ENCODE measurements at places on chromosomes 4 and X.

DNA sequence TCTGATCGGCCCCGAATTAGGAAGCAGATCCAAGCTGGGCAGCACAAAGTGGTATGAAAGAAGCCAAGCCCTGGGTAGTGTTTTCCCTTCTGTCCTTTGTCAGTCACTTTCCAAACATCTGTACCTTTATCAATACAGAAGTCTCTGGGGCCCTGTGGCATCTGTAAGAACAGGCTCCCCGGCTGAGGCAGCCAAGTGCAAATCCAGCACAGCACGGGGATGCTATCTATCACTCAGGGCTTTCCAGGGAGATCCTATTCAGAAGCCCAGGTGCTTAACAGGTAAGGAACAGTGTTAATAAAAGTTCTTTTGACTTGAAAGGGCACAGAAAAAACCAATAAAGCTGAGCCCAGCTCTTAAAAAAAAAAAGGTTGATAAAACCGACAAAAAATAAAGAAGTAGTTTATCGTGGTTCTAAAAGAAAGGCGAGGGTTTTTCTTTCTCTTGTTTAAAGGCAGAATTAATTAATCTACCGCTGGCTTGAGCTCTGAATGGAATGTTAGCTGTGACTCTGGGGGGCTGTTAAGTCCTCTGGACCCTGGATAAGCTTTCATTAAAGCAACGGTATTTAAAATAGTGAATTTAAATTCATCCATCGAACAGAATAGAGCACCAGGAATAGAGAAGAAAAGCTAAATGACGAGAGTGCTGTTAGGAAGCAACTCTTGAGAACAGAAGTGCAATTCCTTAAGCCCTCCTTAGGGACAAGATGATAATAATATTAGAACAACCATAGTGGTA, 119.1 kb upstream of the GATB start:
- DNase-seq, result no peak

- DNase-seq, result peak; percentile 93
Measured at GRCh38 chrX:13250826-13251580, 68.8 kb downstream of the ATXN3L start.

- no peak for DNase-seq
Measured at GRCh38 chr4:43990963-43991362, 457.6 kb downstream of the KCTD8 start.

DNA sequence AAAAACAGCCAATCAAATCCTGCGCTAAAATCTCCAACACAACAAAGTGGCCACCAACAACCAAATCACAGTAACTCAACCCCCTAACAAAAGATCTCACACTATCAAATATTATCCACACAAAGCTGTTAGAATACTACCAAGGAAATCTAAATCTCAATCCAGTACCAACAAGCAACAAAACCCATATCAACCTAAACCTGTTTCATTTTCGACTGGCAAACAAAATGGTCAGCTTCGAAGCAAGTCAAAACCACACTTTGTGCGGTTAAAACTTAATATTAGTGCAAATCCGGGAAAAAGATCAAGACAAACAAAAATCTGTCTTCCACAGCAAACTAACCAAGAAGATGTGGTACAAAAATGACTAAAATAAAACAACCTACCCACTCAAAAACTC, 28.7 kb upstream of the MUC7 start:
- DNase-seq, result no peak

- DNase-seq, result no peak
Measured at GRCh38 chrX:105328773-105329172, 108.3 kb upstream of the TEX13A start.

DNA sequence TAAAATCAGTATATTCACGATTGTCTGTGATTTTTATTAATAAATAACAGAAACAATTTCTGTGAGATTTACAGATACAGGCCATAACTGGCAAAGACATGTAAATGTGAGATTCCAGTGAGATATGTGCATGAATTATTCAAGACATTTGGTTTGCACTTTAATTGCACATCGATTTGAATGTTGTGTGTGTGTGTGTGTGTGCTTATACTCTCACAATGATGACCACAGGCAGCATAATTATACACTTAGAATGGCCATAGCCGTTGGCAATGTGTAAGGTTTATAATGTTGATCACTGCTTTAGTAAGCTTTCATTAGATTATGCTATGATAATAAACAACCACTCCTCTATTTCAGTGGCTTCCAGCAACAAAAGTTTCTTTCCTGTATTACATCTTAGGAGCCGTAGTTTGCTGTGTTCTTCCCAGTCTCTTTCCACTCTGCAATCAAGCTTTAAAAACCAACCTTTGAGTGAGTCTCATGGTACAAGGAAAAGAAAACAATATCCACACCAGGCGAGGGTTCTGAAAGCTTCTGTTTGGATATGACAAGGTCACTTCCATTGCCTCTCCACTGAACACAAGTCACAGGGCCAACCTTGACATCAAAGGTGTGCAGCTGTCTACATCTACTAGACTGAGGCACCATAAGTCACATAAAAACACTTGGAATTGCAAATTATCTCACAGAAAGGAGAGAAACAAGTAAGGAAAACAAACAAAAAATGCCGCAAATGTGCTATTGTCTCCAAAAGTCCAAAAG, 897.7 kb downstream of the RAB28 start:
- DNase-seq, result no peak

- DNase-seq, result no peak
Measured at GRCh38 chr4:185068837-185069236, 50.5 kb downstream of the HELT start.

DNA sequence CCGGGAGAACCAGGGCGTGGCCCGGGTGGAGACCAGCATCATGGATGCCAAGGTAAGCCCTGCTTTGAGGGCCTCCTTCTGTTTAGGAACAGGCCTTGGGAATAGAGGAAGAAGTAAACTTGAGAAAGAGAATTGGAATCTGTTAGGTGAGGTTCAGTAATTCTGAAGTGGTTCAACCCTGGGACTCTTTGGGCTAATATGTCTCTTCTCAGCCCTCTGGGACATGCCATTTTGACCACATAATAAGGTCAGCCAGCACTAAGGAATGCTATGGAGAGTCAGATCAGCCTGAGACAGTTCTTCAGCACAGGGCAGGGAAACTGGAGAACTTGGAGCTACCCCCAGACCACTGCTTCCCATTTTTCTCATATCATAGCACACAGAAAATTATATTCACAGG, 63.3 kb upstream of the PRPS1 start:
- peak; percentile 65 for DNase-seq

DNA sequence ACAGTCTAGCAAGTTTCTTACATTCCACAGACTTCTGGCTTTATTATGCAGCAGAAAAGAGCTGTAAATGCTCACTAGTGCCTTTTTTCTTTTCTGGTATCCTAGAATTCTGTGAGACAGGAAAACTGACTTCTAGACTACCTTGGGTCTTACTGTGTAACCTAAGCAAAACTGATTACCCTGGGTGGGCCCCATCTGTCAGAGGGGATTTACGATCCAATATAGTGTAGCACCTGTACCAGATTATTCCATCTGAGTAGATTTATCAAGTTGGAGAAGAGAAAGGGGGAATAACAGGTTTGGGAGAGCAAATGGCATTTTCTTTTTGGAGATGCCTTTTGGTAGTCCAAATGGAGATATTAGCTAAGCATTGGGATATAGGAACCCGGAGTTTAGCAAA, 46.7 kb downstream of the FSTL5 start:
- DNase-seq, result no peak

GRCh38 chr4:3677748-3678070, 88.5 kb upstream of the ADRA2C start:
- DNase-seq, result no peak

DNA sequence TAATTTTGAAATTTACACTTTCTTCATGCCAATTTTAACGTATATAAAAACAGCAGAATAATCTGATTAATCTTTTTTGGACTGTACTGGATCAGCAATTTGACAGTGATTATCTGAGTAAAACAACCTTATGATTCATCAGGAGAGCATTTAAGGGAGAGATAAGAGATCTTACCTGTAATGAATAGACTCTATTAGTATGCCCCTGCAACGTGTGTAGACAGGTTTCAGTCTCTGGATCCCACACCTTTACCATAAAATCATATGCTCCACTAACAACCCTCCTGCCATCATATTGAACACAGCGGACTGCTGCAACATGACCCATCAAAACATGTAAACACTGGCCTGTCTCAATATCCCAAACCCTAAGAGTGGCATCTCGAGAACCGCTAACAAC, 210.1 kb downstream of the FBXW7 start:
- no peak for DNase-seq

DNA sequence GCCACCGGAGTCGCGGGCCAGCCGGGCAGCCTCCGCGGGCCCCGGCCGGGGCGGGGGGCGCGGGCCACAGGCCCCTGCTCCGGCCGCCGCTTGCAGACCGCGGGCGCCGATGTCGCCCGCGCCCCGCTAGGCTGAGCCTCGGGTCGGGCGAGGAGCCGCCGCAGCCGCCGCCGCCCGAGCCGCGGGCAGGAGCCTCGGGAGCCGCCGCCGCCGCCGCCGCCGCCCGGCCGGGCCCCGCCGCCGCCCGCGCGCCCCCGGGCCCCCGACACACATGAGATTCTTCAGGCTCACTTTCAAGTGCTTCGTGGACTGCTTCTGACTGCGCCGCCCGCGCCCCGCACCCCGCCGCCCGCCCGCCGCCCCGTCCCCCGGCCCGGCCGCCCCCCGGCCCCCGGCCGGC, 345 bp downstream of the SLC6A8 start:
- DNase-seq, result no peak

- no peak for DNase-seq
Measured at GRCh38 chrX:47296766-47297365, 64.1 kb downstream of the USP11 start.

- DNase-seq, result no peak
Measured at GRCh38 chr4:26471890-26472289, 18.4 kb downstream of the CCKAR start.

- no peak for DNase-seq
Measured at GRCh38 chrX:130756233-130756632, 146.8 kb downstream of the ENOX2 start.

DNA sequence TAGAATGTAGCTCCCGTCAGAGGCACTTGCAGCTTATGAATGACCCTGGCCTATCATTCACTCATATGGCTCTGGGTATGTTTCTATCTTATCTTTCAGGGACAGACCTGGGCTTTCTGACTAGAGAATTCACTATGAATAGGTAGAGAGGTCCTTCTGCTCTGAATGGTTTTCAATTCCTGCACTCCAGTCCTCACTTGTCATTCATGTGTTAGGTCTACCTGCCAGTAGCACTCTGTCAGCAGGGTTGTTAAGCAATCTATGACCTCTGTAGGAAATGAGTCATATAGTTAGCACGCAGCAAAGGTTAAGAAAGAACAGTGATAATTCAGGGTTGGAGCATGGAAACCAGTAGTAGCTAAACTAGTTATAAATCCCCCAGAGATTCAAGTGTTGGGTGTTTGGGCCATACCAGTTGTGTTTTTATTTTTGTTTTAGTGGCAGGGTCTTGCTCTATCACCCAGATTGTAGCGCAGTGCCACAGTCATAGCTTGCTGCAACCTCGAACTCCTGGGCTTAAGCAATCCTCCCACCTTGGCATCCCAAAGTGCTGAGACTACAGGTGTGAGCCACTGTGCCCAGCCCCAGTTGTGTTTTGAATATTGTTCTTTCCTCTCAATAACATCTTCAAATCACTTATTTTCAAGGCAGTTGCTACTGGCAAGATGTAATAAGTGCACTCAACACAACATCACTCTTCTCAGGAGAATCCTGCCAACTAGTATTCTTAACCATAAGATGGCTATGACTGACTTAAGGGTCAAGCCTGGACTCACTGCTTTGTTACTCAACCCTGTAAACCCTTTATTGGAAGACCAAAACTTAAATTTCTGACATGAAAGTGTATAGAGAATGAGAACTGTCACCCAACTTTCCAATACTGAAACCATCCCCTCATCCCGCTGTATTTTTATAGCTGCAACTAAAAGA, 25.1 kb downstream of the ARL13A start:
- peak; percentile 42 for DNase-seq

- peak; percentile 69 for DNase-seq
Measured at GRCh38 chr4:181819946-181820345, 423.3 kb upstream of the TENM3 start.

DNA sequence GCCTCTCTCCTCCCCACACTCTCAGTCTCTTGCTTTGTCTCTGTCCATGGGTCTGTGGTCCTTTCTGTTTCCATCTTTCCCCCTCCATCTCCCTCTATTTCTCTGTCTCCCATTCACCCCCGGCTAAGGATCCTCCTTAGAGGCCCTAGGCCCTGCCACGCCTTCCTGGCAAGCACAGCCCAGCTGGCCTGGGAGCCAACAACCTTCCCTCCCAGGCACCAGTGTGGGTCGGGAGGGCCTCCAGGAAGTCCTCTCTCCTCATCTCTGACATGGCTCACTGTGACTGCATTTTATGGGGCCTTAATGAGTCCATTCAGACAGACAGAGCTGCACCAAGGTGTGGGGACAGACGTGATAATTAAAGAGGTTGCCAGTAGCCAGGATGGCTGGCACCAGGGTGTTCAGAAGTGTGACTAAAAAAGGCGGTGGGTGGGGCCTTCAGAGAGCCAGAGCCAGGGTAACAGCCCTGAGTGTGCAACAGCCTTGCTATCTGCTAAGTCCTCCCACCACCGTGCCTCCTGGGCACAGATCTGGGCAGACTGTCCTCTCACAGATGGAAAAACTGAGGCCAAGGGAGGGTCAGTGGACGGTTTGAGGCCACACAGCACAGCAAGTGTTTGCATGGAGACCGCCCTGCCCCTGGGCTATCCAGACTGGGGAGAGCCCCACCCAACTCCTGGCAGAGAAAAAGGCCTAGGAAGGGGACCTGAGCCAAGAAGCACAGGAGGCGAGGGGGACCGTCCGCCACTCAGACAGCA, 31.5 kb downstream of the BLOC1S4 start:
- no peak for DNase-seq

GRCh38 chr4:5750052-5750945, 39.3 kb downstream of the EVC start:
- DNase-seq, result peak; percentile 79

DNA sequence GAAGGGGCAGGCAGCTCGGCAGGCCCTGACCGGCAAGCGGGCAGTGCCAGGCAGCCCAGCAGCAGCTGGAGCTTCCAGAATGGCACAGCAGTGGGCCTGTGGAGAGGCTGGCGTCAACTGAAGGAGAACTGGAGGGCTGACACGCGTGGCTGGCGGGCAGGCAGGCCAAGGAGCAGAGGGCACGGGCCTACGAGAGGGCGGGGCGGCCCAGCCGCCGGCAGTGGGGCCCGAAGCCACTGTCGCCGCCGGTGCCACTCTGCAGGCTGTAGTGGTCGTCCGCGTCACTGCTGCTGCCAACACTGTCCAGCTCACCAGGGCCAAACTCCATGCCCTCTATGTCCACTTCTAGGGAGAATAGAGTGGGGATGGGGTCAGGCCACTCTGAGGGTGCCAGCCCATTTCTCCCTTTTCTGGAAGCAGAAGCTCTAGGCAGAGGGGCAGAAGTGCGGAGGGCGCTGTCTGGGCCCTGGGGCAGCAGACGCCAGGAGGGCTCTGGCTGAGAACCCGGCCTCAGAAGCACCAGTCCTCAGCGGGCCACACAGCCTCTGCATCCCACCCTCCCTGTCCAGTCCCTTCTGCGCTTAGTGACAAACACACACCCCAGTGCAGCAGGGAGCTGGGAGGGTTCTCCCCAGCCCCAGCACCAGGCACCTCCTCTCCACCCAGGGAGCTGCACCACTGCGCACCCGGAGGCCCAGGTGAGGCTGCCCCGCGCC, 8.6 kb upstream of the HAUS3 start:
- DNase-seq, result no peak
